ENCODE measurements at places on chromosomes 13 and 19.
A peak's percentile ranks its signal among the peaks of the same experiment; 100 is the strongest.

GRCh38 chr13:31200637-31200971 is 829 bp downstream of the B3GLCT start:
- H3K36me3 ChIP-seq: no peaks in the 10 kb centered on the region
- no peaks in the 10 kb centered on the region for H3K27me3 ChIP-seq
- peak overlapping the region; percentile 40 for H3K27ac ChIP-seq
- peaks cover 6% of the 10 kb centered on the region for H3K4me1 ChIP-seq

DNA sequence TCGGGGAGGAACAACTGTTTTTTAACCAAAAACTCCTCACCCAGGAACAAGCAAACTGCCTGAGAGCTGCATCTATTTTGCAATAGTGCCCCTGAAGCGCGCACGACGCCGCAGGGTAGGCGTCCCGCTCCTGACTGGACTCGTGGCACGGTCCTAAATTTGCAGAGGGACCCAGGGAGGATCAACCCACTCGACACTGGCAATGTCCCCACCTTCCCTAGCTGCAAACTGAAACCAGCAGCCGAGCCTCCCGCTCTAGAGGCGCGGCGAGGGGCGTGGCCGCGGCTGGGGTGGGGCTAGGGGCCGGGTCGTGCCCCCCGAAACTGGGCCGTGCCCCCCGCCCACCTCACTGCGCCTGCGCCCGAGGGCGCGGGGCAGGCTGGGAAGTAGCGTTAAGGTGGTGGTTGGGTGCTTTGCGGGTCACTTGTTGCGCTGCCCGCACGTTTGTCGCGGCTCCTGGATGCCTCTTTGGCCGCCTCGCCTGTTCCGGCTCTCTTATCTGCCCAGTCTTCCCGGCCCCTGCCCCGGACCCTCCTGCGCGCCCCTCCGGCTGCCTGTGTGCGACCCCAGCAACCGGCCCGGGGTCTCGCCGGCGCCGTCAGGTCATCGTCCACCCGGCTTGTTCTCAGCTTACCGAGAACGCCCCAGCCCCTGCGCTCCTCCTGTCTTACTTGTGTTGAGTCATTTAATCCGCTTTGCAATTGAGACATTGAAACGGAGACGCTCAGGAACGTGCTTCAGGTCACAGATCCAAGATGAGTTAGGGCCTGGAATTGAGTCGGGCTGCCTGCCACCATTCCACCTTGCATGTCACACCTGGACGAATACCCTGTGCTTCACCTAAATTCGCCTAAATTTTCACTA is 37.9 kb upstream of the LSM14A start:
- H3K4me3 ChIP-seq: peak overlapping the region; percentile 66
- no peaks in the 10 kb centered on the region for H3K36me3 ChIP-seq
- H3K27me3 ChIP-seq: no peaks in the 10 kb centered on the region
- peak overlapping the region; percentile 85 for H3K27ac ChIP-seq
- H3K4me1 ChIP-seq: 0 out of 2 replicates have a peak, but pooled peaks cover 4% of the 10 kb centered on the region

GRCh38 chr13:31781064-31781463 is 41.7 kb downstream of the RXFP2 start:
- no peaks in the 10 kb centered on the region for H3K36me3 ChIP-seq
- H3K4me3 ChIP-seq: no peak overlapping the region
- no peak for DNase-seq

GRCh38 chr13:46178143-46178542 is 3.8 kb downstream of the LCP1 start:
- no peak for DNase-seq
- no peaks in the 10 kb centered on the region for H3K27me3 ChIP-seq

- peaks cover 6% of the 10 kb centered on the region for H3K4me1 ChIP-seq
- H3K4me3 ChIP-seq: no peak overlapping the region
- no peaks in the 10 kb centered on the region for H3K36me3 ChIP-seq
- no peak overlapping the region for H3K27ac ChIP-seq
- DNase-seq: no peak
- H3K27me3 ChIP-seq: no peaks in the 10 kb centered on the region
Observed at GRCh38 chr19:18674616-18675015, 8.9 kb upstream of the CRTC1 start.

GRCh38 chr19:35650581-35650980 is 2.5 kb downstream of the COX6B1 start:
- H3K27me3 ChIP-seq: no peaks in the 10 kb centered on the region
- no peak overlapping the region for H3K4me3 ChIP-seq
- no peak overlapping the region for H3K27ac ChIP-seq
- peaks cover 4% of the 10 kb centered on the region for H3K36me3 ChIP-seq

DNA sequence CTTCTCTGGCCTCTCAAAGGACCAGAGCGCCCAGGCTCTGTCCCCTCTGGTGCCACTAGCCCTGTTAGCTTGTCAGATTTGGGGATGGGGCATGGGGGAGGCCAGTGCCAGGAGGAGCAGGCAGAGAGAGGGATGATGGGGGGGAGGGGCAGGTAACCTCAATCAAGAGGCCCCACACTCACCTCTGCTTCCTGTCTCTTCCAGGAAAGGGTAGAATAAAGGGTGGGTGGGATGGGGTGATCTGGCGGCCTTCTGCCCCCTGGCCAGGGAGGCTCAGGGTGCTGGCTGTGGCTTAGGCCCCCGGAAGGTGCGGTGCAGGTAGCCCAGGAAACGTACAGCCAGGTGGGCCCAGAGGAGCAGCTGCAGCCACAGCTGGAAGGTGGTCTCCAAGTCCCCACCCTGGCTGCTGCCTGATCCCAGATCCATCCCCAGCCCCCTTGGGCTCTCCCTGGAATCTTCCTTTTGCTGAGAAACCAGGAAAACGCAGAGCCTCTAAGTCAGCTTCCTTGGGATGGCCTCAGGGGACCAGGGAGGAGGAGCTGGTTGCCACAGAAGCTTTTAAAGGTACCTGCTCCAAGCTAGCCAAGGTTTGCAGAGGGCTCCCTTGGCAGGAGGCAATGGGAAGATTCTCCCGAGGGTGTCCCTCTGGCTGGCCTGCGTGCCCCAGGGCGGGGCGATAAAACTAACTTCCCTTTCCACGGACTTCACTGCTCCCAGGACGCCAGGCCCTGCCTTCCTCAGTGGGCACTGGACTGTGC is 5.3 kb downstream of the PRKACA start:
- H3K4me1 ChIP-seq: no peaks in the 10 kb centered on the region
- H3K27ac ChIP-seq: no peak overlapping the region
- H3K36me3 ChIP-seq: no peaks in the 10 kb centered on the region
- H3K27me3 ChIP-seq: no peaks in the 10 kb centered on the region

- H3K4me1 ChIP-seq: peaks cover 7% of the 10 kb centered on the region
- H3K36me3 ChIP-seq: no peaks in the 10 kb centered on the region
- H3K27me3 ChIP-seq: no peaks in the 10 kb centered on the region
- H3K4me3 ChIP-seq: no peak overlapping the region
Observed at GRCh38 chr13:36377826-36378468, 31.8 kb upstream of the SPART start.

DNA sequence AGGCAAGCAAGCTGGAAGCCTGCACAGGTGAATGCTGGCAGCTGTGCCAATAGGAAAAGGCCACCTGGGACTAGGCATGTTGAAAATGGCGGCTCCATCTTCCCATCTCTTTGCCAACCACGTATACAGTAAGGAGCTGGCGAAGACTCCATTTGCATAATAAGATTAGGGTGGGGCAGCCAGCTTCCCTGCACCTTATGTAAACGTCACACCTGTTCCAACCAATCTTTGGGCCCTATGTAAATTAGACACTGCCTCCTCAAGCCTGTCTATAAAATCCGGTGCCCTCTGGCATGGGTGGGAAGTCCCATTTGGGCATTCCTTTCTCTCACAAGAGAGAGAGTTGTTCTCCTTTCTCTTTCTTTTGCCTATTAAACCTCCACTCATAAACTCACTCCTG is 16.8 kb downstream of the ADGRE2 start:
- DNase-seq: no peak
- H3K4me3 ChIP-seq: no peak overlapping the region
- H3K4me1 ChIP-seq: no peaks in the 10 kb centered on the region

GRCh38 chr19:35764432-35765315 is 6.7 kb downstream of the PROSER3 start:
- no peak for DNase-seq
- no peak overlapping the region for H3K4me3 ChIP-seq
- H3K27me3 ChIP-seq: no peaks in the 10 kb centered on the region
- no peaks in the 10 kb centered on the region for H3K36me3 ChIP-seq
- no peak overlapping the region for H3K27ac ChIP-seq
- no peaks in the 10 kb centered on the region for H3K4me1 ChIP-seq

GRCh38 chr13:93857126-93857525 is 622.4 kb downstream of the DCT start:
- no peak overlapping the region for H3K27ac ChIP-seq
- H3K4me1 ChIP-seq: no peaks in the 10 kb centered on the region
- H3K36me3 ChIP-seq: no peaks in the 10 kb centered on the region
- no peak overlapping the region for H3K4me3 ChIP-seq
- DNase-seq: no peak

GRCh38 chr13:23905766-23906165 is 8.5 kb upstream of the C1QTNF9B start:
- H3K36me3 ChIP-seq: no peaks in the 10 kb centered on the region
- no peaks in the 10 kb centered on the region for H3K27me3 ChIP-seq
- no peak for DNase-seq
- H3K27ac ChIP-seq: no peak overlapping the region
- H3K4me1 ChIP-seq: peaks cover 20% of the 10 kb centered on the region

GRCh38 chr19:35488677-35489076 is 1.6 kb downstream of the KRTDAP start:
- no peaks in the 10 kb centered on the region for H3K36me3 ChIP-seq
- H3K27me3 ChIP-seq: no peaks in the 10 kb centered on the region
- H3K4me1 ChIP-seq: peaks cover 34% of the 10 kb centered on the region
- H3K4me3 ChIP-seq: no peak overlapping the region
- no peak for DNase-seq
- H3K27ac ChIP-seq: no peak overlapping the region

- H3K4me3 ChIP-seq: no peak overlapping the region
- H3K27ac ChIP-seq: no peak overlapping the region
- peaks cover 14% of the 10 kb centered on the region for H3K4me1 ChIP-seq
- H3K27me3 ChIP-seq: no peaks in the 10 kb centered on the region
- H3K36me3 ChIP-seq: no peaks in the 10 kb centered on the region
Observed at GRCh38 chr19:16441661-16442162, 30.1 kb downstream of the EPS15L1 start.

- H3K4me3 ChIP-seq: no peak overlapping the region
- H3K36me3 ChIP-seq: no peaks in the 10 kb centered on the region
- no peaks in the 10 kb centered on the region for H3K27me3 ChIP-seq
Observed at GRCh38 chr13:79423340-79423739, 17.3 kb upstream of the RBM26 start.

- H3K27me3 ChIP-seq: no peaks in the 10 kb centered on the region
- no peak overlapping the region for H3K4me3 ChIP-seq
- no peak overlapping the region for H3K27ac ChIP-seq
- no peaks in the 10 kb centered on the region for H3K36me3 ChIP-seq
Observed at GRCh38 chr13:33537026-33537425, 251.5 kb upstream of the STARD13 start.

DNA sequence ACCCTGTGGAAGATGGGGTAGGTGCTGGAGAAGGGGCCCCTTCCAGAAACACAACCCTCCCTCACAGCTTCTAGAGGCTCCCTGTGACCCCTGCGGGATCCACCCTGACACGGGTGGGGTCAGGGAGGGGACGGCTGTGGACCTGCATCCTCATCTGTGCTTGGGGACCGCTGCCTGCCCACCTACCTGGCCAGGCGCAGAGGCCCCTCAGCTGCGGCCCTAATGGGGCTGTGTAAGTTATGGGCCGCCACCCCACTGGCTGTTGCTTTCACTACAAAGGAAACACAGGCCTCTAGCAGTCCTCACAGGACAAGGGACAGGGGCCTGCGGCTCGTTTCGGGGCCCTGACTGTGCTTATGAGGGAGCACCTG is 7.0 kb upstream of the CTXN1 start:
- H3K27me3 ChIP-seq: no peaks in the 10 kb centered on the region
- H3K36me3 ChIP-seq: peaks cover 1% of the 10 kb centered on the region

DNA sequence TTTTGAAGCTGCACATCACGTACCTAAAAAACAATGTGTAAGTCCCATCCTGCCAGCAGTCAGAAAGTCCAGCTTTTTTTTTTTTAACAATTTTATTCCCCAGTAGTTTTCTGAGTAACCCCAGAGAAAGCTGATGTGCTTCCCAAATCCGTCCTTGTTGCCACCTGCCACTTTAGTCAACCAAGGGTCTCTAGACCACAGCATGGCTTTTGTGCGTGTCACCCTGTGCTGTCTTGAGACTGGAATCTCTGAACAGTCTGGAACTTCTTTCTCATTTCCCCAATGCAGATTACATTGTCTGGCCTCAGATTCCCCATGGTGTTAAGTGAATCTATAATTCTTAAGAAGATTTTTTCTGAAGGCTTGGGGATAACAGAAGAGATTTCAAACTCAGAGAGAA is 289.2 kb upstream of the KLF12 start:
- H3K27ac ChIP-seq: no peak overlapping the region
- no peaks in the 10 kb centered on the region for H3K27me3 ChIP-seq
- no peaks in the 10 kb centered on the region for H3K4me1 ChIP-seq

DNA sequence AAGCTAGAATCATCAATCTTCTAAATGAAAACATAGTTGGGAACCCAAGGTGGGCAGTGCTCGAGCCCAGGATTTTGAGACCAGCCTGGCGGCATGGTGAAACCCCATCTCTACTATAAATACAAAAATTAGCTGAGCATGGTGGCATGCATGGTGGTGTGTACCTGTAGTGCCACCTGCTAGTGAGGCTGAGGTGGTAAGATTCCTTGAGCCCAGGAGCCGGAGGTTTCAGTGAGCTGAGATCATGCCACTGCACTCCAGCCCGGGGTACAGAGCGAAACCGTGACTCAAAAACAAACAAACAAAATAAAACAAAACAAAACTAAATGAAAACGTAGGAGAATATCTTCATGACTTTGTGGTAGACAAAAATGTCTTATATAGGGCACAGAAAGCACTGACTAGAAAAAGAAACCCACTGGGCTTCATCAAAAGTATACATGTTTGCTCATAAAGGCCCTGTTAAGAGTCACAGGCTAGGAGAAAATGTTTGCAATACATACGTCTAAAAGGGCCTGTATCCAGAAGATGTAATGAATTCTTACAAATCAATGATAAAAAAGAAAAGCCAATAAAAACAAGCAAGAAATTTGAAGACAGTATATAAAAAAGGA is 353.6 kb downstream of the FGF9 start:
- H3K36me3 ChIP-seq: no peaks in the 10 kb centered on the region
- no peaks in the 10 kb centered on the region for H3K27me3 ChIP-seq

DNA sequence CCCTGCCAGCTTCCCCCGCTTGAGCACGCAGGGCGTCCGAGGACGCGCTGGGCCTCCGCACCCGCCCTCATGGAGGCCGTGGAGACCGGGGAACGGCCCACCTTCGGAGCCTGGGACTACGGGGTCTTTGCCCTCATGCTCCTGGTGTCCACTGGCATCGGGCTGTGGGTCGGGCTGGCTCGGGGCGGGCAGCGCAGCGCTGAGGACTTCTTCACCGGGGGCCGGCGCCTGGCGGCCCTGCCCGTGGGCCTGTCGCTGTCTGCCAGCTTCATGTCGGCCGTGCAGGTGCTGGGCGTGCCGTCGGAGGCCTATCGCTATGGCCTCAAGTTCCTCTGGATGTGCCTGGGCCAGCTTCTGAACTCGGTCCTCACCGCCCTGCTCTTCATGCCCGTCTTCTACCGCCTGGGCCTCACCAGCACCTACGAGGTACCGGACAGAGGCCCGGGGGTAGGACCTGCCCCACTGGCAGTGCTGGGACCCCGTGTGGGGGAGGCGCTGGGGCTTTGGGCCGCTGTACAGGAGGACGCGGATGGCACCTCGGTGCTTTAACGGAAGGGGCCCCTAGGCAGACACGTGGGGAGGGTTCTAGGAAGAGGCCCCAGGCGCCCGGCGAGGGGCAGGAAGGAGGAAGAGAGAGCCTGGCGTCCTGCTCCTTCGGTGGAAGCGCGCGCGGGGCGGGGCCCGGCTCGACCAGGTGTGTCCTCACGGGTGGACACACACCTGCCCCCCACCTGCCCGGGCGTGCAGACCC is 681 bp downstream of the SLC5A5 start:
- H3K36me3 ChIP-seq: no peaks in the 10 kb centered on the region
- no peaks in the 10 kb centered on the region for H3K4me1 ChIP-seq
- no peak overlapping the region for H3K4me3 ChIP-seq
- DNase-seq: no peak
- no peaks in the 10 kb centered on the region for H3K27me3 ChIP-seq
- H3K27ac ChIP-seq: no peak overlapping the region
